ENCODE measurements at places on chromosomes 4 and X.

GRCh38 chrX:136205882-136206380 lies 45.3 kb downstream of the MAP7D3 start:
- no peak for DNase-seq

DNA sequence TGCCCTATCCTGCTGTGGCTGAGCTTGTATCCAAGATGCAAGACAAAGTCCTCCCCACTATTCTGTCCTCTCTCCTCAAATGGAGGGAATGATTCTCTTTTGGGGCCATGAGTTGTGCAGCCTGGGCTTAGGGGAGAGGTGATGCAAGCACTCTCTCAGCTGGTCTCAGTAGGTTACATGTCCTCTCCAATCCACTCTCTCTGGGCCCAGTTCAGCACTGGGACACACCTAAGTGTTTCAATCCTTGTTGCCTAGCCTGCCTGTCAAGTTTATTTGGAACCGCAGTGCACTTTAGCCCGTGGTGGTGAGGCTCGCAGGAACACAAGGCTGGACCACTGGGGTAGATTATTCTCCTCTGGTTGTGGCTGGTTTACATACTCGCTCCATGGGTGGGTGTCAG lies 23.8 kb upstream of the TMPRSS11D start:
- no peak for DNase-seq

- no peak for DNase-seq
Measured at GRCh38 chrX:23883737-23884354, 23.9 kb downstream of the APOO start.

DNA sequence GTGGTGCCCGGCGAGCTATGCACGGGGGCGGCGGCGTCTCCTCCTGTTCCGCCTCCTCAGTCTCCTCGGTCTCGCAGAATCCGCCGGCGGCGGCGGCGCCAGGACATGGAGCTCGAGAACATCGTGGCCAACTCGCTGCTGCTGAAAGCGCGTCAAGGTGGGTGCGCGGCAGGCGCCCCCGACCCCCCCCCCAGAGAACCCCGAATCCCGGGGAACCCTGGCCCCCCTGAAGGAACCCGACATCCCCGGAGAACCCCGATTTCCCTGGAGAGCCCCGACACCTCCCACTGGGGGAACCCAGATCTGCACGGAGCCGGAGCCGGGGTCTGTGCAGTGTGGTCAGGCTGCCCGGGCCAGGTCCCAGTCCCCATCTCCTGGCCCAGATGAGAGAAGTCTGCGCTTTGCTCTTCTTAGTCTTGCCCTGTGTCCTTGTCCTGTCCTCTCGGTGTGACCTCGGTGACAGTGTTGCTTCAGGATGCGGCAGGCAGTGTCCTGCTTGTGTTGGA lies 648 bp downstream of the GRK4 start:
- DNase-seq = no peak

GRCh38 chr4:184248216-184248615 lies 30.5 kb upstream of the ENPP6 start:
- no peak for DNase-seq

DNA sequence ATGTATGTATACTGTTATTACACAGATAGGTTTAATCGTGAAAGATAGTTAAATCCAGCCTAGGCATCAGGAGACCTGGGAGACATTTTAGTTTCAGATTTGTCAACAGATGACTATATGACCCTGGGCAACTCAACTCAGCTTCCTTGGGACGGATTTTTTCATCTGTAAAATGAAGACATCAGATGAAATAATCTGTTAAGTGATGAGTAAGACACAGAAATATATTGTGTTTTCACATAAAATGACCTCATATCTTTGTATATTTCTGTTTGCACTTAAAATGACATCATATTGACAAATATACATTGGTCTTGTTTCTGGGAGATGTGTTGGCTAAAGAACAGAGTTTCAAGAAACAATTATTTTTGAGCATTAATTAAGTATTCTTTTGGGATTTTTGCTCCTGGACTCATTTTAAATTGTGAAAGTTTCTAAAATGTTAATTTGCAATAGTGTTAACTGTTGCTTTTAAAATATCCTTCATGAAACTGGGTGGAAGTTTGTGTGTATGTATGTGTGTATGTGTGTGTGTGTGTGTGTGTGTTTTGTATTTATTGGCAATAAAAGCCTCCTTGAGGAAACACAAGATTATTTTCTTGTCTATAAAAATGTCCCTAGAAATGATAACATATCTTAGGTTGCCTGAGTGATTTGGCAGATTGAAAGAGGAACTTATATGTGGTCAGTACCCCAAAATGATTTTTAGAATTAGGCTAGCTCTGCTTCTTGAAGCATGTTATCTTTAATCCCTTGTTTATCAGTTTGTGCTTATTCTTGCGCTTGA lies 29.1 kb upstream of the MMAA start:
- no peak for DNase-seq

DNA sequence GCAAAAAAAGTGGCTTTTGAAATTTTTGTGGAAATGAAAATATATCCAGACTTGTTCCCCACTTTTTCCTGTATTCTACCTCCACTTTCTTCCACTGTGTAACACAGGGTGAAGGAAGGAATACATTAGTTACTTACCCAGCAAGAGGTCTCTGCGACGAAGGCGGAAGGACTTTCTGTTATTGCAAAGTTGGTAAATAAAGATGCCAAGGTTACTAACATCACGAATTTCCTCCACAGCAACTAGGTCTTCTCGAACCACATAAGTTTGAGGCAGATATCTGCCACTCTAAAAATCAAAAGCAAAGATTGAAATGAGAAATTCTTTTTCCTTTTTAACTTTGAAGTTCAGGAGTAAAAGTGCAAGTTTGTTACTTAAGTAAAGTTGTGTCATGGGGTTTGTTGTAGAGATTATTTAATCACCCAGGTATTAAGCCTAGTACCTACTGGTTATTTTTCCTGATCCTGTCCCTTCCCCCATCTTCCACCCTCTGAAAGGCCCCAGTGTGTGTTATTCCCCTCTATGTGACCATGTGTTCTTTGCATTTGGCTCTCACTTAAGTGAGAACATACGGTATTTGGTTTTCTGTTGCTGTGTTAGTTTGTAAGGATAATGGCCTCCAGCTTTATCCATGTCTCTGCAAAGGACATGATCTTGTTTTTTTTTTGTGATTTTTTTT lies 5.8 kb downstream of the ITM2A start:
- no peak for DNase-seq

DNA sequence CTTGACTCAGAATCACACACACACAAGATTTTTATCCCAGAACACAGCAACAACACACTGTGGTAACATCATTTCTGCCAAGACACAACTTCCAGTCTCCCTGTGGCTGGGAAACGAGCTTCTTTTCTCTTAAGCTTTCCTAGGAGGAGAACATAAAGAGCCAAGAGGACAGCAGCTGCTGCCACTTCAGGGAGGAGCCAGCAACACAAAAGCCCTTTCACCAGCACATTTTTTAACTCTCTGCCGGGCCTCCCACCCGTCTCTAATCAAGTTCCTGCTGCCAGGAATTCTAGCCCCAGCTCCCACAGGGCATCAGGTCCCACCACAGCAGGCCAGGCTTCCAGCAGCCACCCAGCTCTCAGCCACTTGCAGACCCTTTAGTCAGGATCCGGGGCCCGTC lies 22.4 kb downstream of the FAT1 start:
- no peak for DNase-seq

DNA sequence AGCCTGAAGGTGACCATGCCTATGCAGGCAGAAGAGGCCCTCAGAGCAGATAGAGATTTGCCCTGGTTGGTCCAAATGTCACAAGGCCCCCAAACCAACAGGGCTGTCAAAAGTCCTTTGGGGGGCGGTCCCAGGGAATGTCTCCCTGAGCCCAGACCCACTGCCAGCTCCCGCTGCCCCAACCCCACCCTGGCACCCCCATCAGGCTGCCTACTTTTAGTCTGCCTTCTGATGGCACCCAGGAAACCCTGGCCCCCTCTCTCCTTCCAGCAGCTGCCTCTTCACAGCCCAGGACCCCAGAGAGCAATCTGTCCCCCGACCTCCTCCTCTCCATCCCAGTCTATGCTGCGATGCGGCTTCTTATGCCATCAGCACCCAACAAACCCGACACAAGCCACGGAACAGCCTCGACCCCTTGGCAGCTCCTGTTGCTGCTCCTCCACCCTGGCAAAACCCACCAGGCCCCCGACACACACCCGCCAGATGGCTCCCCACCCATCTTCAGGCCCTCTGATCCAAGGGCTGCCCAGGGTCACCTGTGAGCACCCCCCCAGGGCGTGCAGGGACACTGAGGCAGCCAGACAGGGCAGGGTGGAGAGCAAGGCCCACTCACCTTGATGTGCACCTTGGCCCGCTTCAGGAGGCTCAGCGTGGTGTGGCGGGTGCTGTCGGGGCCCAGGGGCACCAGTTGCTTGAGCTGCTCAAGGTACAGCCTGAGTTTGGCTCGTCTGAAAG lies 9.9 kb downstream of the MXD4 start:
- no peak for DNase-seq

- no peak for DNase-seq
Measured at GRCh38 chr4:152508386-152508785, 27.5 kb downstream of the FBXW7 start.

DNA sequence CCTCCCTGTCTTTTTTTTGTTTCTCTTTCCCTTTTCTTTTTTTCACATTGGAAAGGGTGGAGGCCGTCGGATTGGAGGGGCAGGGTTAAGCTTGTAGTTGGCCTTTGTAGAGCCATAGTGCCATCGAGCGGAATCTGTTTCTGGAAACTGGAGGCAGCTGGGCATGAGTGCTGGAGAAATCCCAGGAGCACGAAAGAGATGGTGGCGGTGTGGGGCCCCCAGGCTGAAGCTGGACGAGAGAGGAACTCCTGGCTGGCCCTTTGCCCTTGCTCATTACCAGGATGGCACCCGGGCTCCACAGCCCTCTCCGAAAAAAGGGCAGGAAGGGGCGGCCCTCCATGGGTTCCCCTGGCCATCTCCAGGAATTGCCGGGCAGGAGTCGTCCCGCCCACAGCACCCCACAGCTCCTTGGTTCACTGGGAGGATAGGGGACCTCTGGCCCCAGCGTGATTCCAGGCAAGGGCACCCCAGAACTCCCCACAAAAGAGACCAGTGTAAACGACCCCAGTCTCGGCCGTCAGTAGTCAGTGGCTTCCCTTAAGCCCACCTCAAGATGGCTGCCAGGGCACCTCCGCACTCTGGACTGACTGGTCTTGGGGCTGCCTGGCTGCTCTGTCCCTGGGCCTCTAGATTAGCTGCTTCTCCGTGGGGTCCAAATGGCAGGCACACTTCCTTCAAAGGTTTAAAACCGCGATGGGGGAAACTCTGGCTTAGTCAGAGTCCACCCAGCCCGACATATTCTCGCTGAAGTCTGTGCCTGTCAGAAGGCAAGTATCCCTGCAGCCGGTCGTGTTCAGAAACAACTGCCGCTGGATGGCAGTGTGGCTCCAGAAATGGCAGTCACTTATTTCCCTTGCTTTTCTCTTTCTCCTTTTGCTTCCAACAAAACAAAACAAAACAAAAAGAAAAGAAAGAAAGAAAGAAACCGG lies 74.1 kb downstream of the NBDY start:
- DNase-seq = peak; percentile 1

DNA sequence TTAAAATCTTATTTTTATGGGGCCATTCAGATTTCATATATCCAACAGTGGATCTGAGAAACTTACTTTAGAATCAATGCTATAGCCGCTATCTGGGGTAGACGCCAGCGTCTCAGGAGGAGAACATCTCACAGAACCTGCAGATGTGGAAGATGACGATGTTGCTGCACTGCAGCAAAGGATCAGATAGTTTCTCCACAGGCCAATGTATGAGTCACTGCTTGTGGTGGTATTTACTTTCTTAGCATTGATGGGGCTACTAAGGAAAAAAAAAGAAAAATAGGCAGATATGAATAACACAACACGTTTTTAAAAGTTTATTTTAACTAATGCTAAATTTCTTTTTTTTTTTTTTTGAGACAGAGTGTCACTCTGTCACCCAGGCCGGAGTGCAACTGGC lies 85.9 kb downstream of the ZAR1 start:
- DNase-seq = no peak

DNA sequence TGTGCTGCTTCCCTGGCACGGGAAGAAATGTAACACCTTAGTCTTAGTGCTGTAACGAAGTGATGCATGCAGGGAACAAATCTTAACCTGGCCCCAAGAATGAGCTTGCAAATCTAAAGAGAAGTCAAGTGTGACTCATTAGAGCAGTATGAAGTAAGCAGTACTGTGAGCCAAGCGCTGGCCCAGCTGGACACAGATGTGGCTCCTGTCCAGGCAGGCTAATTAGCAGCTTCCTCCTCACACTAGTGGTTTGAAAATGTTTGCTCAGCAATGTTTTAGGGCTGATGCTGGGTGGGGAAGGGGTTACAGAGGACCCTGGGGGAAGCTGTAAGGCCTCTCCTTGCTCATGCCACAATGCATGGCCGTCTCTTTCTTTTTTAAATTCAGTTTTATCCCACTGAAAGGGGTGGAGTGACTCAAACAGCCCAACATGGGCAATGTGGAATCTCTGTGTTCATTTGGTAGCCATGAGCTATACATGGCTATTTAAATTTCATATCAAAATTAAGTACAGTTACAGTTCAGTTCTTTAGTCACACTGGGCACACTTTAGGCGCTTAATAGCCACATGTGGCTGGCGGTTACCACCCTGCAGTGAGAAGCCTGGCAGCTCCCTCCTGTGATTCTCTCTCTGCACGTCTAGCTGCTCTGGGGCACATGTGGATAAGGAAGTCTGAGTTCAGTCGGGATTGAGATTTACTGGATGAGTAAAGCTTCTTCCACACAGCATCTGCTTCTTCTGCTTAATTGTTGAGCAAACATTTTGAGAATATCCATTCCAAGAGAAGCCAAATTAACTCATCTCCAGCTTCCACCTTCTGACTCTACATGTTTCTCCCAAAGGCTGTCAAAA lies 48.8 kb downstream of the MAP7D2 start:
- DNase-seq = no peak

DNA sequence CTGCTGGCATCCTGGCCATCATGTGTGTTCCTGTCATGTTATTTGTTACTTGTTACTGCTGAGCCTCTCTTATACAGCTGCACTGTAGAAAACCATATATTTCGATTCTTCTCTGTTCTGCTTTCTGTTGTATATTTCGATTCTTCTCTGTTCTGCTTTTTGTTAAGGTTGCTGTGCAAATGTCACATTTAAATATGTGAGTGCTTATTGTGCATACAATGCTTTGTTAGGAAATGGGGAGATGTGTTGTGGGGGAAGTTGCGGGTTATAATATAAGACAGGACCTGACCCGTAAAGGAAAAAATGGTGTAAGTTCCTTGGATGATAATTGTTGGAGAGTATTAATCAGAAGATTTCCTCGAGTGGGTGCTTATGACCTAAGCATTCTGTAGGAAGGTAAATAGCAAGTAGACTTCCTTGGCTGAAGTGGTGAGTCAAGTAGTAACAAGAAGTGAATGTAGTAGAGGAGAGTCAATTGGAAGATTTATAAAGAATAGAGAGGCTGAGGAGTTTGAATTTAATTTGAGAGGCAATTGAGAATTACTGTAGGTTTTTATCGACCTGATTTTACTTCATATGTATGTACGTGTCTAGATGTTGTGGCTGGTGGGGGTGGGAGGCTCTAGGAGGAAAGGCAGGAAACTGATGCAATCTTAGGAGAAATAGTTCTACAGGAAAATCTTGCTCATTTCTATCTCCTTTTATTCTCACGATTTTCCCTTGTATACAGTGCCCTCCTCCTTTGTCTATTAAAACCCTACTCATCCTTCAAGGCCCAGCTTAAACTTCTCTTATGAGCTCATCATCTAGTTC lies 8.5 kb downstream of the OGT start:
- no peak for DNase-seq
